ENCODE measurements at places on chromosomes 5 and 9.

- DNase-seq: no peak
Observed at GRCh38 chr5:124748687-124749594, 2.5 kb upstream of the ZNF608 start.

DNA sequence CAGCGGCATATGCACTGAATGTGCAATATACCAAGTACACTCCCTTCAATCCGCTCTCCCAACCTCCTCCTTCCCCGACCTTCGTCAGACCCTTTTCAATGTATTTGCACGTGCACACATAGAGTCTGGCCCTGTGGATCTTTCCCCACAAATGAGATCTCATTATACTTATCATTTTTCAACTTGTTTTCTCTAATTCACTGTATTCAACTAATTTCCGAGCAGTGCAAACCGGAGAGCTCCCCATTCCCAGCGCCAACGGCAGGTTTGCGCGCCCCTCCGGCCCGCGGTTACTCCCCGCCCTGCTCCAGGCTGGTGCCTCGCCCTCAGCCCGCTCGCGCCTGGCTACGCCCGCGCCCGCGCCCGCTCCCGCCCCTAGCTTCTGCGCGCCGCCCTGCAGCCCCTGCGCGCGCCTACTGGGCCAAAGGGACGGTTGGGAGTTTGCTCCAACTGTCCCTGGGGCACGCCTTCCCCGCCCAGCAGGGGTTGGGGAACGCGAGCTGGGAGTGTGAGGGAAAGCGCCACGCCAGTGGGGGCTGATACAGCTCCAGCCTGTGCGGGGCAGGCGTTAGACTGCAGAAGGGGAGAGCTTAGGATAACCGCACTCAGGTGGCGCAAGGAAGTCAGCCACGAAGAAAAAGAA lies 3.3 kb upstream of the CDC20B start:
- DNase-seq: no peak

DNA sequence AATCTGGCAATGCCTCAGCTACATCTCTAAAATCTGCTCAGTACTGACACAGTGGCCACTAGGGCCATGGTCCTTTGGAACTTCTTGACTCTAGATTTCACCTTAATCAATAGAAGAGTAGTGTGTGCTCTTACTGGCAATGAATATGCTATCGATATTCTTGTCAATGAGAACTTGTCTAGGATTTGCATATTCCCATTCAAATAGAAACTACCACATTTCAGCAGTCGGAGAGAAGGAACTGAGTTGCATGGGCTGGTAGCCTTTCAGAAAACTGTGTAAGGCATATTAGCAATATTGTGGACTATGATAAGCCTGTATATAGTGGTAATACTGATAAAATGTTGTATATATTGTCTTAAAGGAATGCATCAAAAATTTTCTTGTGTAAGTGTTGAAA lies 45.3 kb upstream of the NAA35 start:
- no peak for DNase-seq

GRCh38 chr5:96483878-96484277 lies 50.8 kb upstream of the PCSK1 start:
- no peak for DNase-seq

GRCh38 chr5:67267512-67268216 lies 71.1 kb upstream of the CD180 start:
- no peak for DNase-seq

DNA sequence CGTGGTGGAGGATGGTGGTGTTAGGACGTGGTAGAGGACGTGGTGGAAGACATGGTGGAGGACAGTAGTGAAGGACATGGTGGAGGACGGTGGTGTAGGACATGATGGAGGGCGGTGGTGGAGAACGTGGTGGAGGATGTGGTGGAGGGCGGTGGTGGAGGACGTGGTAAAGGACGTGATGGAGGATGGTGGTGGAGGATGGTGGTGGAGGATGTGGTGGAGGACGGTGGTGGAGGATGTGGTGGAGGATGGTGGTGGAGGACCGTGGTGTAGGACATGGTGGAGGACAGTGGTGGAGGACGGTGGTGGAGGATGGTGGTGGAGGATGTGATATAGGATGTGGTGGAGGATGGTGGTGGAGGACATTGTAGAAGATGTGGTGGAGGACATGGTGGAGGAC lies 67.6 kb downstream of the S1PR3 start:
- no peak for DNase-seq

DNA sequence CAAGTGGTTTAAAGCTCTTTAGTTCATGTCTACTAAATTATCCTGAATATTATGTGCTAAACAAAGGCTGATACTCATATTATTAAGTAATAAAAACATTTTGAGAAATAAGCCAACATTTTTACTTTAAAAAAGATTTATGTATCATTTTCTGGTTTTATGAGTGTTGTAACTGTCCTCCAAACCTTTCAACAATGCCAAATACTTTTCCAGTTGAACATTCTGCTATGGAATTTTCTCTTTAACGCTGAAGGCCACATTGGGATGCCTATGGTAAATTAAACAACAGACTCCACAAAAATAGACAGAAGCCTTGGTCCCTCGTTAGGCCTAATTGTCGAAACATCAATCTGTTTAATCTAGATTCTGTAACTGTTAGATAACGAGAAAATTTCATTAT lies 131.3 kb downstream of the GLIS3 start:
- DNase-seq: no peak

- DNase-seq: no peak
Observed at GRCh38 chr9:101121836-101122399, 93.4 kb downstream of the PLPPR1 start.

- no peak for DNase-seq
Observed at GRCh38 chr9:33676746-33677505, 118.4 kb upstream of the PRSS3 start.

GRCh38 chr5:138685193-138685745 lies 68.0 kb upstream of the CTNNA1 start:
- DNase-seq: no peak

DNA sequence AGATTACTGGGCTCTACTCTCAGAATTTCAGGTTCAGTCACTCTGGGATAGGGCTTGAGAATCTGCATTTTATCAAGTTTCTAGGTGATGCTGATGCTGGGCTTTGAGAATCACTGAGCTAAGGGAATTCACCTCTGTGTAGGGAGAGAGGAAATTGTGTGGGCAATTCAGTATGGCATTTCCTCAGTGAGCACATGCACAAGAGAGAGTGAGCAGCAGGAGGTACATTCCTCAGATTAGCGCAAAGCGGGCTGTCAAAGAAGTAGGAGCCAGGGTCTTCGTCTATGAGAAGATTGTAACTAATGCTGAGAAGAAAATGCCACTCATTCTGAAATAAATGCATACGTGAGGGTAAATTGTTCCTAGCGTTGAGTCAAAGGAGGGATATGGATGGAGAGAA lies 175.9 kb downstream of the KIF4B start:
- no peak for DNase-seq

DNA sequence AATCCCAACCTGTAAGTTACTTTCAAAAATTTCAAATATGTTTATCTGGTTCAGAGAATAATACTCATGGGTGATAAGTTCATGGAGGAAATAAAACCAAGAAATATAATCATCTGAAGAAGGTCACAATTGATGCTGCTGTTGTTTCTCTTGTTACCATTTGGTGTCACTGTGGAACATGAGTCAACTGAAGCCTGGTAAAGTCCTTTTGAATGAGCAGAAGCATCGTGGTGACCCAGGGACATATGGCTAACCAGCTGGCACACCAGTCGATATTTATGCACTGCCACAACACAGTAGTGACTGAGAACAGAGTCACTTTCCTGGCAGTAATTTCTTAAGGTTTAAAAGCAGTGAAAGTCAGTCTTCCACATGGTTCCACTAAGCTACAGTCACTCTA lies 612.9 kb upstream of the TLE4 start:
- DNase-seq: no peak

GRCh38 chr5:5316334-5316733 lies 106.1 kb upstream of the ICE1 start:
- no peak for DNase-seq

GRCh38 chr5:60514152-60514551 lies 185.8 kb downstream of the DEPDC1B start:
- no peak for DNase-seq

DNA sequence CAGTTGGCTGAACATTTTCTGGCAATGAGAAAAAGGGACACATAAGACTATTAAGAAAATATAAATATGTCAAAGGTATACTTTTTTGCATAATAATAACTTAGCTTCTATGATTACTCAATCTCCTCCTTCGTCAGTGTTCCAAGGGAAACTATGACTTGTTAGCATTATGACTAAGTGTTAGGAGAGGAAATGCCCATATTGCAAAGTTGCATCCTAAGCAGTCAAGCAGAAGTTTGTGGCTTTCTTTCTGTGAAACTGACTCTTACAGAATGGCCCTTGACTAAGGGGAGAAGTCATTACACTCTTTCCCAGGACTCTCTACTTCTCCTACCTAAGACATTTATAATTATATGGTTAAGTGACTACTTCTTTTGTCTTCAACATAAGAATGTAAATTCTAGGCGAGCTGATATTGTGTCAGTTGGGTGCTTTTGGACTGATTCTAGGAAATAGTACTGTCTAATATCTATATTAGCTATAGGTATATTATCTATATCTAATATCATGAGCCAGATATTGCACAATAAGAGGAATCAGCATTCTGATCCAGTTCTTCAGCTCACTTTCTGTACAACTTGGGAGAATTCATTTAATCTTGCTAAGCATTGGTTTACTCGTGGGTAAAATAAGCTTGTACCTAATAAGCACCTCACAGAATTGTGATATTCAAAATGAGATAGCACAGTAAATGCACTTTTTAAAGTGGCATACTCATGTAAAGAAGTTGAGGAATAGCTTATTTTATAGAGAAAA lies 16.4 kb upstream of the SPINK6 start:
- no peak for DNase-seq

GRCh38 chr5:160802592-160802991 lies 49.4 kb downstream of the ATP10B start:
- DNase-seq: no peak

- no peak for DNase-seq
Observed at GRCh38 chr5:67815455-67816391, 399.8 kb upstream of the PIK3R1 start.

- DNase-seq: no peak
Observed at GRCh38 chr9:16028548-16028947, 475.7 kb downstream of the CCDC171 start.

DNA sequence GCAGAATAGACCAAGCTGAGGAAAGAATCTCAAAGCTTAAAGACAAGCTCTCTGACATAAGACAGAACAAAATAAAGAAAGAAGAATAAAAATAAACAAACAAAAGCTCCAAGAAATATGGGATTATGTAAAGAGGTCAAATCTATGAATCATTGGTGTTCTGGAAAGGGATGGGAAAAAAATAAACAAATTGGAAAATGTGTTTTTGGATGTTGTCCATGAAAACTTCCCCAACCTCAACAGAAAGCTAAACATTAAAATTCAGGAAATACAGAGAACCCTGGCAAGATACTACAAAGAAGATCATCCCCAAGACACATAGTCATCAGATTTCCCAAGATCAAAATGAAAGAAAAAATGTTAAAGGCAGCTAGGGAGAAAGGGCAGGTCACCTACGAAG lies 662.0 kb upstream of the CDH18 start:
- no peak for DNase-seq

GRCh38 chr5:169637549-169638121 lies 560 bp downstream of the DOCK2 start:
- DNase-seq: peak; percentile 42

- DNase-seq: no peak
Observed at GRCh38 chr9:70034271-70034711, 9.4 kb upstream of the MAMDC2 start.

- DNase-seq: no peak
Observed at GRCh38 chr5:17720071-17720470, 85.8 kb downstream of the TAF11L14 start.

DNA sequence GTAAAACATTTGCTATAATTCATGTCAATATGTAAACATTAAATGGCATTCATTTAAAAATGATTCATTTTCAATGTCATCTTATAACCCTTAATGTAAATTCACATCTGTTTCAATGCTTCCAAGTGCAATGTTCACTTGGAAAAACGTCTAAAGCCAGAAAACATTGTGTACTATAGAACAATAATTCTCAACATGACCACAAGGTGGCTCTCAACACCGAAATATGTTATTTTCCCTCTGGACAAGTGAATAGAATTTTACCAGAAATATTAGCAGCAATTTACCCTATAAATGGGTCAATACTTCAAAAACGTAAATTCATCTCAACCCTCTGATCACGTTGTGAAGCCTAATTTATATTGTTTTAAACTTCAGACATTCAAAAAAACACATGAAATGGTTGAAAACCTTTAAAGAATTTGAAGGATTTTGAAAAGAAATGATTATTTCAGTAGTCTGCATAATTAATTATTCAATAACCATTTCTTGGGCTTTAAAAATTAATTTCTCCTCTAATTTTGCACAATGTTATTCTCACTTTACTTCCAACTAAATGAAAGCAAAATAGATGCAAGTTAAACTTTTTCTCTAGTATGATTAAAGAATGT lies 11.0 kb downstream of the CDH10 start:
- DNase-seq: no peak

GRCh38 chr5:160231783-160232342 lies 2.6 kb downstream of the FABP6 start:
- DNase-seq: no peak

- DNase-seq: no peak
Observed at GRCh38 chr5:62720031-62720441, 141.4 kb downstream of the LRRC70 start.

DNA sequence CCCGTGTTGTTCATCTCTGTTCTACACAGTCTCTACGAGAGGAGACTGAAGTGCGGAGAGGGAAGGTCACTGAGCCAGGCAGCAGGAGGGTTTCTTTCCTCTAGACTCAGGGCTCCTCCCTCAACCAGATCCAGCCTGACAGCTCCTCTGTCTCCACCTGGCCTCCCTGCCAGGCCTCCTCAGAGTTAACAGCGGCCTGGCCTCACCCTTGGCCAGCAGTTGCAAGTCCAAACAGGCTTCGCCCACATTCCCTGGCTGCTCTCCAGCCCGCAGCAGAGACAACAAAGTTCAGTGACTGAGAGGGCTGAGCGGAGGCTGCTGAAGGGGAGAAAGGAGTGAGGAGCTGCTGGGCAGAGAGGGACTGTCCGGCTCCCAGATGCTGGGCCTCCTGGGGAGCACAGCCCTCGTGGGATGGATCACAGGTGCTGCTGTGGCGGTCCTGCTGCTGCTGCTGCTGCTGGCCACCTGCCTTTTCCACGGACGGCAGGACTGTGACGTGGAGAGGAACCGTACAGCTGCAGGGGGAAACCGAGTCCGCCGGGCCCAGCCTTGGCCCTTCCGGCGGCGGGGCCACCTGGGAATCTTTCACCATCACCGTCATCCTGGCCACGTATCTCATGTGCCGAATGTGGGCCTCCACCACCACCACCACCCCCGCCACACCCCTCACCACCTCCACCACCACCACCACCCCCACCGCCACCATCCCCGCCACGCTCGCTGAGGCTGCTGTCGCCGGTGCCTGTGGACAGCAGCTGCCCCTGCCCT lies at the start of gene HRCT1:
Gene HRCT1, plus strand, starts transcription at position 291 of the 768 bp plus-strand sequence. Its CDS starts 86 bp downstream, at position 377.
- DNase-seq: no peak

- no peak for DNase-seq
Observed at GRCh38 chr9:132027752-132028663, 51.7 kb downstream of the MED27 start.

GRCh38 chr5:38718771-38719391 lies 126.9 kb upstream of the OSMR start:
- DNase-seq: no peak

- no peak for DNase-seq
Observed at GRCh38 chr5:3329427-3329826, 266.2 kb upstream of the IRX1 start.

- DNase-seq: peak; percentile 47
Observed at GRCh38 chr9:99057665-99058625, 47.0 kb upstream of the TGFBR1 start.

Measured in stimulated activated CD8-positive, alpha-beta memory T cell treated with anti-CD3 and anti-CD28 coated beads, Interleukin-4, amount 100 ng/mL, for 4 hours (primary cell).